ENCODE measurements at places on chromosomes 4 and X. TPM values are rescaled to one million over a fixed set of nuclear protein-coding genes. Genes with fewer than 3 reads are reported as not detected.

FRG2 gene
- not detected for total RNA-seq

HAUS7 gene
- total RNA-seq, result 51.8 TPM

DNA sequence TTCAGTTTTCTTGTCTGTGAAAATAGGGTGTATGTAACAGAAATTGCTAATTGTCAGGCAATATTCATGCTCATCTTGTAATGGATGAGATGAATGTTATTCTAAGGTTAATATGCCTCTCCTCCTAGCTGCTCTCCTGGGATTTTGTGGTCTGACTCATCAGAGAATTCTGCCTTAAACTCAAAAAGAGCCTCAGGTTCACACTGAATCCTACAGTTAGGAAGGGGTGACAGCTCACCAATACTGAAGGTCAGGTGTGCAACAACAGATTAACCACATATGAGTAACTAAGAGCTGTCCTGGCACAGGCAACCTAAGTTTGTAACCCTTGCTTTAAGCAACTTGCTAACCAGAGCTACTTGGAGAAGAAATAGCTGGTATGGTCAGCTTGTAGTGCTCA is 197.7 kb downstream of the SPATA18 start:
- H3K36me3 ChIP-seq, result no peaks in the 10 kb centered on the region
- no peak for DNase-seq
- H3K4me3 ChIP-seq, result no peak overlapping the region
- peaks cover 4% of the 10 kb centered on the region for H3K27me3 ChIP-seq
- H3K27ac ChIP-seq, result no peak overlapping the region

DNA sequence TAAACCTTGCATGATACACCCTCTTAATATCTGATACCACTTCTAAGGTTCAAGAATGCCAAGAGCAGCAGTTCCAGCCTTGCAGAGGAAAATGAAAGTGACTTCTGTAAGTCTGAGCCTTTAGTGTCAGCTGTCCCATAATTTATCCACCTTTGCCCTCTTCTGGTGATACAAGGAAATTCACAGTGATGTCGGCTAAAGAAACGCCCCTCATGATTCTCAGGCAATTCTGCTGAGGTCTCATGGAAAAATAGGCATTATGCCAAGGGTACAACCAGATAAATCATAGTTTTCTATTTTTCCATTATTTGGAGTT is 172.2 kb upstream of the CXCL13 start:
- H3K4me3 ChIP-seq, result no peak overlapping the region
- no peak overlapping the region for H3K27ac ChIP-seq
- H3K27me3 ChIP-seq, result no peaks in the 10 kb centered on the region
- no peak for DNase-seq

PGK1 gene
- total RNA-seq, result 236 TPM

IL13RA1 gene
- 10.2 TPM for total RNA-seq

DNA sequence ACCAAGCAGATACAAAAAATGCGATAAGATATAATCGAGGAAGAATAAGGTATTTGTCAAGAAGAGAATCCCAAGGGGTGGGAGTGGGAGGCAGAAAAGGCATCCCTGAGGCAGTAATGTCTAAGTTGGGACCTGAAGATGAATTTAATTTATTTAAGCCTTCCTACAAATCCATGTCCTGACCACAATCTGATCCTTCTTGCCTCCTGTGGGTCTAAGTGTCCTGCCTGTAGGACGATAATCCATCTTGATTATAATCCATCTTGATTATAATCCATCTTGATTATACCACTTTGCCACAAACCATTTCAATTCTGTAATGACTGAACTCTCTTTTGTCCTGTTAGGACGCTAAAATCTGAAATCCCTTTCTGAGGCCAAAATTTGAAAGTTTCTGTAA is 130.2 kb downstream of the COL25A1 start:
- H3K27me3 ChIP-seq, result no peaks in the 10 kb centered on the region
- no peak for DNase-seq
- H3K4me1 ChIP-seq, result peaks cover 44% of the 10 kb centered on the region
- H3K36me3 ChIP-seq, result no peaks in the 10 kb centered on the region
- no peak overlapping the region for H3K4me3 ChIP-seq
- no peak overlapping the region for H3K27ac ChIP-seq

GRCh38 chr4:101236097-101236496 is 111.2 kb downstream of the PPP3CA start:
- no peak for DNase-seq
- no peaks in the 10 kb centered on the region for H3K36me3 ChIP-seq
- no peak overlapping the region for H3K27ac ChIP-seq
- H3K4me1 ChIP-seq, result peaks cover 8% of the 10 kb centered on the region
- no peak overlapping the region for H3K4me3 ChIP-seq

- no peak overlapping the region for H3K27ac ChIP-seq
- DNase-seq, result no peak
- H3K36me3 ChIP-seq, result no peaks in the 10 kb centered on the region
- no peaks in the 10 kb centered on the region for H3K4me1 ChIP-seq
Measured at GRCh38 chrX:11462136-11462535, 168.9 kb downstream of the AMELX start.

AGTR2 gene
- total RNA-seq, result not detected

FGG gene
- not detected for total RNA-seq

ZNF674 gene
- total RNA-seq, result 6.2 TPM

ESX1 gene
- not detected for total RNA-seq

DNA sequence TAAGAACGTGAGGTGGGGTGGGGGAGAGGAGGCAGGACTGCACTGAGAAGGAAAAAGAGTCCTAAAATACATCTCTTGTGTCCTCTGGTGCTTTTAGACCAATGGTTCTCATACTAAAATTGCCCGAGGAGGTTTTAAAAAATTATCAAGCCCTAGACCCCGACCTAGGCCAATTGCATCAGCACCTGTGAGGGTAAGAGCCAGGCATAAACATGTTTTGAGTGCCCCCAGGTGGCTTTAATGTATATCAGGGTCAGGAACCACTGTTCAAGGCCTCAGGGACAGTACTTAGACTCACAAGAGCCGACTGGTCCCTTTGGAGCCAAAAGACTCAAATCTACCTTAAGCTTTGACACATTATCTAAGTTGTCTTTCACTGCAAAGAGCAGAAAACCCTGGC is 37.5 kb upstream of the TMEM150C start:
- no peaks in the 10 kb centered on the region for H3K36me3 ChIP-seq
- no peaks in the 10 kb centered on the region for H3K27me3 ChIP-seq
- no peak overlapping the region for H3K27ac ChIP-seq
- no peak overlapping the region for H3K4me3 ChIP-seq
- peaks cover 8% of the 10 kb centered on the region for H3K4me1 ChIP-seq
- DNase-seq, result no peak

DMRTC1B gene
- total RNA-seq, result 2.6 TPM

GRCh38 chrX:131059246-131059645 is 1.1 kb downstream of the ARHGAP36 start:
- peaks cover 78% of the 10 kb centered on the region for H3K27me3 ChIP-seq
- peak overlapping the region; percentile 31 for H3K4me3 ChIP-seq
- H3K27ac ChIP-seq, result no peak overlapping the region
- H3K4me1 ChIP-seq, result peaks cover 4% of the 10 kb centered on the region
- no peak for DNase-seq

DNA sequence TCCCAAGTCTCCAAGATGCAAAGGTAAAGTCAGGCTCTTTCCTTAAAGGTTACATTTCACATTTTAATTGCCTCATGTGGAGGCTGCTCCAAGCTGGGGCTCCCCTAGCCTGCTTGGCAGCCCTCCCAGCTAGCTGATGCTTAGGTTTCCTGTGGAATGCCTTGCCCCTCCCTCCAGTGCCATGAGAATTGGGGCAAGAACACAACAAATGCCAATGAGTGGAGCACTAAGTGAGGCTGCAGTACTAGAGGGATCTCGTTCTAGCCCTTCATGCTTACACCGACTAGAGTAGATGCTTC is 597.7 kb downstream of the MID1IP1 start:
- H3K27ac ChIP-seq, result no peak overlapping the region
- no peaks in the 10 kb centered on the region for H3K36me3 ChIP-seq
- H3K4me1 ChIP-seq, result peaks cover 5% of the 10 kb centered on the region
- no peak for DNase-seq
- H3K27me3 ChIP-seq, result no peaks in the 10 kb centered on the region

MAP9 gene
- total RNA-seq, result 17.8 TPM

SH3BGRL gene
- 74.9 TPM for total RNA-seq

FRYL gene
- total RNA-seq, result 51.5 TPM

- DNase-seq, result no peak
- H3K36me3 ChIP-seq, result peaks cover 40% of the 10 kb centered on the region
- no peaks in the 10 kb centered on the region for H3K4me1 ChIP-seq
- no peak overlapping the region for H3K4me3 ChIP-seq
- H3K27ac ChIP-seq, result no peak overlapping the region
- H3K27me3 ChIP-seq, result no peaks in the 10 kb centered on the region
Measured at GRCh38 chr4:86184901-86185285, 175.0 kb downstream of the MAPK10 start.

- H3K27ac ChIP-seq, result no peak overlapping the region
- no peaks in the 10 kb centered on the region for H3K36me3 ChIP-seq
- DNase-seq, result no peak
- H3K27me3 ChIP-seq, result no peaks in the 10 kb centered on the region
Measured at GRCh38 chr4:72744103-72744725, 175.2 kb upstream of the ADAMTS3 start.

SH2D1A gene
- total RNA-seq, result 1.9 TPM

COX7B2 gene
- not detected for total RNA-seq

GRCh38 chr4:137266511-137266910 is 265.8 kb downstream of the PCDH18 start:
- no peaks in the 10 kb centered on the region for H3K27me3 ChIP-seq
- no peaks in the 10 kb centered on the region for H3K4me1 ChIP-seq
- no peak overlapping the region for H3K4me3 ChIP-seq
- H3K36me3 ChIP-seq, result no peaks in the 10 kb centered on the region
- H3K27ac ChIP-seq, result no peak overlapping the region

SAGE1 gene
- total RNA-seq, result not detected

GRCh38 chrX:2614911-2615310 is 76.2 kb upstream of the CD99 start:
- peaks cover 16% of the 10 kb centered on the region for H3K4me1 ChIP-seq
- H3K36me3 ChIP-seq, result peaks cover 2% of the 10 kb centered on the region
- no peak overlapping the region for H3K27ac ChIP-seq
- DNase-seq, result no peak
- peaks cover 14% of the 10 kb centered on the region for H3K27me3 ChIP-seq

GRCh38 chrX:95640226-95640625 is 1044.4 kb upstream of the DIAPH2 start:
- no peaks in the 10 kb centered on the region for H3K27me3 ChIP-seq
- H3K27ac ChIP-seq, result no peak overlapping the region
- peaks cover 6% of the 10 kb centered on the region for H3K4me1 ChIP-seq
- no peak for DNase-seq
- H3K4me3 ChIP-seq, result no peak overlapping the region

GRCh38 chr4:40682290-40683101 is 52.8 kb upstream of the RBM47 start:
- DNase-seq, result no peak
- H3K4me1 ChIP-seq, result no peaks in the 10 kb centered on the region
- H3K4me3 ChIP-seq, result no peak overlapping the region
- no peaks in the 10 kb centered on the region for H3K36me3 ChIP-seq

Data from neural crest cell (in vitro differentiated cells).